SK-N-DZ (cell line): ENCODE measurements at places on chromosomes 3 and 15.

DNA sequence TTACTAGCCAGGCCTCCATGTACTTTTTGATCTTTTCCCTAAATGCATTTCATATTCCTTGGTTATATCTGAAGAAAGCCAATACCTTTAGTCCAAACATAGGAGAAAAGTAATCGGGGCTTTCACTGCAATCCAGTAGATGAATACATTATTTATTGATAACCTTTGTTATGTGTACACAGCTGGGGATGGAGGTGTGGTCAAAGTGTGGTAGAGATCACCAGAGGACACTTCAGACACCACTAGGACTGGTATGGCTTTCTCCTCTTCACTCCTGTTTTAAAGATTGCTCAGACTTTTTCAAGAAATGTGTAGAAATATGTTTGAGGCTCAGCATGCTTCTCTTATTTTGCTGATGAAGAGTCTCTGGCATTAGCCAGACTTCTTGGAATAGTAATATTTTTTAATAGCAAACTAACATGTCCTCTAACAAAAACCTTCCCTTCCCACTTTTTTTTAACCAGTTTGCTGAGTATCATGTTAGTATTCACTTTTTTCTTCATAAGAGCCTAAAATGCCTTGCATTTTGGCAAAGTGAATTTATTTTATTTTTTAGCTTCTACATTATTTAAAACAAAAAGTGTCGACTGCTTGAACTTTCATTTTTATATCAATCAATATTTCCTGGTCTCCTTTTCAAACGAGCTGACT is 65.6 kb upstream of the MBNL1 start:
- no peak for DNase-seq

- DNase-seq = no peak
These were observed 36.5 kb downstream of the ITGB5 start for GRCh38 chr3:124850633-124851032.

GRCh38 chr3:143119974-143120715 is 574 bp downstream of the CHST2 start:
- DNase-seq = peak; percentile 45

GRCh38 chr3:43034200-43034599 is 55.1 kb downstream of the GASK1A start:
- no peak for DNase-seq

- DNase-seq = no peak
These were observed 221.8 kb downstream of the TPRG1 start for GRCh38 chr3:189393598-189393997.

- DNase-seq = no peak
These were observed 26.0 kb downstream of the TMEM158 start for GRCh38 chr3:45199837-45200648.

DNA sequence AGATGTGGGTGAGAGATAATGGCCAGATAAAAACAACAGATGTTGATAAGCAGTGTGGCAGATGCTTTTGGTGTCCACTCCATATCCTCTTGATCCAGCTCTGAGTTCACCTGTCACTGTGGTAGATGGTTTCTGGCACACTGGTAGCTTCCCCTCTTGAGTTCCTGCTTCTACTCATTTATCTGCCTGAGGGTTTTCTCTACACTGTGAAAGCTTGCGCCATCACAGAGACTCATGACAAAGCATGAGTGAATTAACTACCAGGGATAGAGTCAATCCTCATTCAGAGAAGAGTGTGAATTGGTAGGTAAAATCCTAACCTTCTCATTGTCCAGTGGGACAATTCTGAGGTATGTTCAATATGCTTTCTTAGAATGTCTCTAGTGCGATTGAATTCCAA is 50.0 kb upstream of the ARHGEF26 start:
- no peak for DNase-seq

DNA sequence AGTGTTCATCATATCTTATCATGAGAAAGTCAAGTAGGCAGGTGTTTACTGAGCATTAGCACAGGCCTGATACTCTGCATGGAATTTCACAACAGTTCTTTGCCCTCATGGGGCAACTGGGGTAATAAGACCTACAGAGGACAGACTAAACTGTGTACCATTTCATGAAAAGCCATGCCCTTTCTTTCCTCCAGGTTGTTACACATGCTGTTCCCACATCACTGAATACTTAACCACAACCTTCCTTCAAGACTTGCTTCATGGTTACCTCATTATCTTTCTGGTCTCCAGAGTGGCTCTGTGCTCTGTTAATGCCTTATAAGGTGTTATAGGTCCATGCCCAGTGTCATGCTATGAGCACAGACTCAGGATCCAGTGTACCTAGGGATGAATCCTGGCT is 28.2 kb upstream of the RSL24D1 start:
- DNase-seq = no peak
